ENCODE measurements at places on chromosomes 1 and 21.

- no peak for DNase-seq
Measured at GRCh38 chr1:11080931-11081330, 18.7 kb downstream of the EXOSC10 start.

GRCh38 chr1:11151826-11152612 lies 37.1 kb upstream of the ANGPTL7 start:
- DNase-seq: no peak

DNA sequence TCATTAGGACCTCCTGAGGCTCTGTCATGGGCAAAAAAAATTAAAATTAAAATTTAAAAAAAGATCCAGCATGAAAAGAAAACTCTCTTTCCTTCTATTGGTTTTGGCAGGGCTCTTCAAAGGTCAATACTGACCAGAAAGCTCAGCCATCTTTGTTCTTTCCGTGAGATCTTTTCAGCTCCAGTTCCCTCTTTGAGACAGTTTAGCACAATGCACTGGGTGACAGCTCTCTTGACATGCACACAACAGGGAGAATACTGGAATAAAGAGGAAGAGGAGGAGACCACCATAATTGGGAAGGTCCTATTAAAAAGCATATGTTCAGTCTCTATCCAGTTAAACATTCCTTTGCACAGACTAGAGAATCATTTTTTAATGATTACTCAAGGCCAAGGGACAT lies 6.3 kb downstream of the LIX1L start:
- DNase-seq: no peak

GRCh38 chr1:115706587-115707425 lies 61.7 kb downstream of the CASQ2 start:
- peak; percentile 51 for DNase-seq

DNA sequence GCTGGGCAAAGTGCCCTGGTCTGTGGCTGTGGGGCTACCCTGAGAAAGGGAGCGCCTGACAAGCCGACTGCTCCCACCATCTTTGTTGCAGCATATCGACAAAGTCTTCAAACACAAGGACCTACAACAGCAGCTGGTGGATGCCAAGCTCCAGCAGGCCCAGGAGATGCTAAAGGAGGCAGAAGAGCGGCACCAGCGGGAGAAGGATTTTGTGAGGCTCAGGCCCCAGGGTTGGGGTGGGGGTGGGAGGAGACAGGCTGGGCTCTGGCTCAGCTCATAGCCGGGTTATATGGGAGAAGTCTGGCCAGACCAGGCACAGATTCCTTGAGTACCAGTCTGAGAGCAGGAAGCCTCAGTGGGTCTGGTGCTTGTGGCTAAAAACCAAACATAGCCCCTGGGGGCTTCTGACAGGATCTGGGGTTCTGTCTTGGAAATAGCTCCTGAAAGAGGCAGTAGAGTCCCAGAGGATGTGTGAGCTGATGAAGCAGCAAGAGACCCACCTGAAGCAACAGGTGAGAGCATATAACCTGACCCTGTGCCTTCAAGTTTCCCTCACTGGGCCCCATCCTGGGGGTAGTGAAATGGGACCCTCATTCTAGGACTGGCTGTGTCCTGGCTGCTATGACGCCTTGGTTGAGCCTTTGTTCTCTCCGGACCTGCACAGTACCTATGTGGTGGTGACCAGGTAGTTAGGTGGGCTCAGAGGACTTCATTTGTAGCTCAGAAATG lies 8.0 kb upstream of the CCDC28B start:
- DNase-seq: no peak

DNA sequence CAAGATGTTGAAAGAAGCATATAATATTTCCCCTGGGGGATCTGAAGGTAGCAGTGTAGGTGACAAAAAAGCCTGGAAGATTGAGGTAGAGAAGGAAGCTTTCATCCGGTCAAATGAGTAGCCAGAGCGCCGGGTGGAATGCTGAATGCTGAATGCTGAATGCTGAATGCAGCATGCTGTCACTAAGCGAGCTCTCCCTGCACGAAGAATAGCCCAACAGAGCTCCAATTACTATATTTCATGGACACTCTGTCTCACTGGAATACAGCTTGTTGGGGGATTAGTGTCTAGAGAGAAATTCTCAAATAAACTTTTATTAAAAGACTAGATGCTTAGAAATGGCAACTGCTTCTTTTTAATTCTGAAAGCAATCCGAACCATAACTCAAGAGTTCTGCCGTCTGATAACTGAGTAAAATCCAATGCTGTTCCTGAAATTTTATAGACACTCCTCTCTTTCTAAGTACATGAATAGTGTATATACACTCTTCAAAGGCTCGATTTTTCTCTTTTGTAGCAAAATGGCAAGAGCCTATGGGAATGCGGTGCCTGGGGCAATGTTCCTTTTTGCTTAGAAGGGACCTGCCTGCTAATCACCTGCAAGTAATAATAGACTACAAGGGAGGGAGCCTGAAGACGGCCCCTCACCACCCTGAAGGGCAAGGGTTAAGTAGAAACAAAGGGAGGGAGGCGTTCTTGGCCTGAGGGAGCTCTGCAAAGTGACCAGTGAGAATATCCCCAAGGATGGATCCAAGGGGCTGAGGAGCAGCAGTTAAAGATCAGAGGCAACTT lies 203.7 kb upstream of the ESRRG start:
- DNase-seq: no peak

DNA sequence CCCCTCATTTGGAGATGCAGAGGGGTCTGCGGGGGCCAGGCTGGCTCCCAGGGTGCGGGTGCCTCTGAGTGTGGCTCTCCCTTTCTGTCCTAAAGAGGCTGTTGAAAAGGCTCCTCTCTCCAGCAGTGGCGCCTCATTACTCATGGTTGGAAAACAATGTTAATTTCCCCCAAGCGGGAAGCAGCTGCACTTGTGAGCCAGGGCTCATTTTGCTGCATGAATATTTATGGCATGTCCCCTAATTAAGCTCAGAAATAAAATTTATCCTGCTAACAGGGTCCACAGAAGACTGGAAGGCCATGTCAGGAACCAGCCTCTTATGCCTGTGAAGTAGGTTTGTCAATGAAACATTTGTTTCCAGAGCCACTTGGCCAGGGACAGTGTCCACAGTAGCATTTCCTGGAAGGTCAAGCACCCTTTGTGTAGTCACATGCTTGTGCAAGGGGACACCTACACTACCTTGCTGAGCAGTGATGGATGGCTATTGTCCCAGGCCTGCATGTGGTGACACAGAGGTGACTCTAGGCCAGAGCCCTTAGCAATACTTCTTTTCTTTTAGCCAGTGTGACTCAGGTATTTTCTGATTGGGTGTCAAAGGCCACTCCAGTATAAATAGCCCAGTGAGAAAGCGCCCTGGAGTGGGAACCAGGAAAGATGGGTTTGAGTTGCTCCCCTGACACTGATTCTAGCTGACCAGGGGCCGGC lies 259.0 kb downstream of the FOXD2 start:
- peak; percentile 26 for DNase-seq

GRCh38 chr1:95304803-95305202 lies 70.8 kb downstream of the RWDD3 start:
- DNase-seq: no peak

DNA sequence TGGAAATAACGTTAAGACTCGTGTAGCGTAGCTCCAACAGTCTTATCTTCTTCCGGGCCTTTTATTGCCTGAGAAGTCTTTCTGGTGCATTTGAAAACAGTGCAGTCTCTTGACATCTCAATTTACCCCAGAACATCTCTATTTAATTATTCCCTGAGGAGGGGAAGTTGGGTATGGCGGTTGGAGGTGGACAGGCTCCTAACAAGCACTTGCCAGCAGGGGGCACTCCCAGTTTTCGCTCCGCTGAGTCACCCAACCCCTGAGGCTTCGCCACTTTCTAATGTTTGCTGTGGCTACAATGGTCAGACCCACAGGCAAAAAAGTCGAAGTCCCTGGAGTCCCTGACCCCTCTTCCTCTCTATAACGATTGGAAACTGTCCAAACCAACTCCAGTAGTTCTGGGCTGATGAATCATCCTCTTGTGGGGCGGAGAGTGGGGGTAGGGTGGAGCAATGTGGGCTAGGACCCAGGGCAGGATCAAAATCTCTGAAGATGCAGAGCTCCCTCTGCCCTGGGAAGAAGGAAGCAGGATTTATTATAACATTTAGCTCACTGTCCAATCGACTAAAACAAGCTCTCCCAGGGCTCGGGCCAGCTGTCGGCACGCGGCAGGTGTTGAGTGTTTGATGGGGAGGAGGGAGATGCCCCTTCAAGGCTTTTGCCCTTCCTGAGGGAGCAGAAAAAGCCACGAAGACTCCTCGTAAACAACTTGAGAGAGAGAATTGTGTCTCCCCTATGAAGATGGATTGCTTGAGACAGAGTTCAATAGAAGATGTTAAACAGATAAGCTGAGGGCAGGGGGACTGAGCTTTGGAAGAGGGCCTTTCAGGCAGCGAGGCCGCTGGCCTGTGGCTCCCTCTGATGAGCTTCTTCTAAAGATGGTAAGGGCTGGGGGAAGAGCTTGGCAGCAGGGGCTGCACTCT lies 85.7 kb downstream of the BRINP2 start:
- DNase-seq: no peak

- no peak for DNase-seq
Measured at GRCh38 chr21:41602531-41602930, 94.6 kb upstream of the TMPRSS2 start.

- no peak for DNase-seq
Measured at GRCh38 chr1:216884614-216885229, 161.5 kb upstream of the ESRRG start.

DNA sequence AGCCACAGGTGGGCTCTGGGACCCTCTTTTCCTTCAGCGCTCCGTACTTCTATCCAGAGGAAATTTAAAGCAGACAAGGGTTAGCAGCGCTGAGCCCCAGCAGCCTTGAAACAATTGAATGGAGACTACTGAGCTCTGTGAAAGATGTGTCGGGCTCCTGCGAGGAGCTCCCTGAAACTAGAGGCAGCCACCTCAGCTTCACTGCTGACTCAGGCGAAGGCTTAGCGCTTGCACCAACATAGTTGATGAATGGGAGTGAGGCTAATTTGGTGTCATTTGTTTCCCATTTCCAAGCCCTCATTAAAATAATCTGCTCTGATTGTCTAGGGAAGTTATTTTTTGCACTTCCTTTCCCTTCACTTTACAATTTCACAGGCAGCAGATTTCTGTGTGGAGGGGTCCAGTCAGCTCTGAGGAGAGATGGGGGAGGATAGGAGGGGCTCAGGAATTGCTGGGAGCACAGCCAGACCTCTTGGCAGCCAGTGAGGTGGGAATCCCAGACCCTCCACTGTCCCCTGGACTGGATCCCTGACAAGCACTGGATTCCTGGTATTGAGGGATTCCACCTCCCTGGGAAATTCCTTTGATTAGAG lies 398.9 kb upstream of the PLXNA2 start:
- no peak for DNase-seq

GRCh38 chr1:209875515-209875914 lies 47.7 kb downstream of the UTP25 start:
- DNase-seq: peak; percentile 19

GRCh38 chr1:44747878-44748277 lies 8.2 kb downstream of the KIF2C start:
- no peak for DNase-seq

- DNase-seq: no peak
Measured at GRCh38 chr1:55045430-55045829, 6.1 kb downstream of the PCSK9 start.

GRCh38 chr1:156647351-156647750 lies 5.4 kb downstream of the BCAN start:
- DNase-seq: no peak

DNA sequence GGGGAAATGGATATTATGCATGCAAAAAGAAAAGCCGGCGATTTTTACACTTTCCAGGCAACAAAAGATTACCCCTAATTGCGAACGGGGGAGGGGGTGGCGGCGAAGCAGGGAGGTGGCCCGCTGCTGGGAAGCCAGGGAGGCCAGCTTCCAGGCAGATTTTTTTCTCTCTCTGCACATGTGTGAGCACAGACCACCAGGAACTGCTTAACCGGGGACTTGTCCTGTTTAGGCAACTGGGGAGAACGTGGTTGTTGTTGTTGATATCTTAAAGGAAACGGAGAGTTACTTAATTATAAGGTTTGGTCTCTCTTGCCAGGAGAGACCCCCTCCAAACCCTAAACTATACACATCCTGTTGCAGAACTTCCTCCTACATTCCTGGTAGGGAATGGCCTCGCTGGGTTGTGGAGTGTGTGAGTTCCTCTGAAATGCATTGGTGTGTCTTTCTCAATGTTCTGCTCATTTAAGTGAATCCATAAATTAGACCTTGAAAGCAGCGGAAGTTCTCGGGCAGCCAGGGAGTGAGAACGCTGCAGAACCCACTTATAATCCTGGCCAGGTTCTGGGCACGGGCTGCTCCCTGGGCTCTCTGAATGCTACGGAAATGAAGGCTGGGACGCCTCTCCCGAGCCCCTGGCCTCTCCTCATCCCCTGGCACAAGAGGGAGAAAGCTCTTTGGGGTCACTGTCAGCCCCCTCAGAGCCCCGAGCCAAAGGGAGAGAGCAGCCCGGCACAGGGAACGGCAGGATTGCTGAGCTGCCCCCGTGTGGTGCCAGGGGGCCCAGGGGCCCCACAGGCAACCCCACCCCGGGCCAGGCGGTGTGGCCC lies 250.0 kb downstream of the FOXD2 start:
- no peak for DNase-seq

GRCh38 chr1:36691374-36691773 lies 208.7 kb upstream of the CSF3R start:
- peak; percentile 57 for DNase-seq

- DNase-seq: no peak
Measured at GRCh38 chr1:219329578-219329977, 155.9 kb downstream of the LYPLAL1 start.

DNA sequence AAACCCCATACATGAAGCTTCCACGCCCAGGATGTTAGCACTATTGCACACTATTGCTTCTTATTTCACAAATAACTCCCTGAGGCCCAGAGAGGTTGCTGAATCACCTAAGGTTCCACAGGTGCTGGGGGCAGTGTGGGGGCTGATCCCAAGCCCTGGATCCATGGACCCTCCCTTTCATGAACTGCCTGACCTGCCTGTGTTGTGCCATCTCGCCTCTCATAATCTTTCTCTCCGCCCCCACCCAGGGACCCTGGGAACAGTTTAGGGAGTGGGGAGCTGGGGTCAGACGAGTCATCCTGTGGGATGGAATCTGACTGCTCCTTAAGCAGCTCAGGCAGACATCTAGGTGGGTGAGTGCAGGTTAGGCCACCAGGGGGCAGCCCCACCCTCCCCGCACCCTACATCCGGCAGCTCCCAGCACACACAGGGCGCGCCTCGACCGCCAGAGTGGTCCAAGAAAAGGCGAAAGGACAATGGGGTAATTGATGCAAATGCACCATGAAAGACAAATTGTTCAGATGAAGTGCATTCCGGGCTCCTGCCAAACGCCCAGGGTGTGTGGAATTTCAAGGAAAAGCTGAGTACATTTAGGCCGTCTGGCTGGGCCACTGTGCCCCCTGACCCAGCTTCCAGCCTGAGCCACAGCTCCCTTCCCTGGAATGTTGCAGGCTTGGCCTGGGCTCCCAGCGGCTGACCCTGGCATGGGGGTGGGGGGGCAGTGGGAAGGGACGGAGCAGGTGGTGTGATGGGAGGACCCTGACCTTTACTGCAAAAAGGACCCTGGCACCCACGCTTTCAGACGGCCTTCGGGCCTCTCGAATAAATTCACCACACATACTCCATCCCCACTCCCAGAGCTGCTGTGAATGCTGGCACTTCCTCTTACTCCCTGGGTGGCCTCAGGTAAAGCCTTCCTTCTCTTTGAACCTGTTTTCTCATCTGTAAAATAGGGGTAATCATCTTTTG lies 20.8 kb downstream of the PHLDA3 start:
- peak; percentile 57 for DNase-seq

GRCh38 chr1:209589440-209589839 lies 5.9 kb downstream of the CAMK1G start:
- no peak for DNase-seq

GRCh38 chr1:240342251-240342625 lies 250.6 kb downstream of the FMN2 start:
- DNase-seq: no peak

All from HCT116 (cell line).